ENCODE measurements at places on chromosomes 7 and 10. TPM values are rescaled to one million over a fixed set of nuclear protein-coding genes. Genes with fewer than 3 reads are reported as not detected.

GRCh38 chr10:116626815-116627214, 6.1 kb downstream of the PNLIPRP2 start:
- DNase-seq = no peak

DNA sequence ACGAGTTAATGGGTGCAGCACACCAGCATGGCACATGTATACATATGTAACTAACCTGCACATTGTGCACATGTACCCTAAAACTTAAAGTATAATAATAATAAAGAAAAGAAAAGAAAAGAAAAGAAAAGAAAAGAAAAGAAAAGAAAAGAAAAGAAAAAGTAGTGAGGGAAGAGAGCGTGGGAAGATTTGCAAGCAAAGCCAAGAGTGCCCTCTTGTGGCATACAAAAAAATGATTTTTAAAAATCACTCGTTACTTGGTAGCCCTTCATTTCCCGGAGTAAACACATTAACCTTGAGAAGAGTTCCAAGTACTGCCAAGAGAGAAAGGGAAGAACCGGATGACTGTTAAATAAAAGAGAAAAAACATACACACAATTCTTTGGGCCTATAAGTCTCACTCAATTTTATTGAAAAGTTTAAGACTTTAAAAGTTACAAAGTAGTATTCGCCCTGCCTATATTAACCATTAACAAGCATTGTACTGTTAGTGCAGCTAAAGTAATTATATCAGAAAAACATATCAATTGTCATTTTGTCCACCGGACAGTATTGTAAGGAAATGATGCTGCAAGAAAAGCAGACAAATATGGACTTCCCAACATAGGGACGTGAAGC, 6.2 kb upstream of the CH25H start:
- no peak for DNase-seq

- DNase-seq = no peak
These were observed 68.9 kb downstream of the MAD1L1 start for GRCh38 chr7:2163600-2164555.

DNA sequence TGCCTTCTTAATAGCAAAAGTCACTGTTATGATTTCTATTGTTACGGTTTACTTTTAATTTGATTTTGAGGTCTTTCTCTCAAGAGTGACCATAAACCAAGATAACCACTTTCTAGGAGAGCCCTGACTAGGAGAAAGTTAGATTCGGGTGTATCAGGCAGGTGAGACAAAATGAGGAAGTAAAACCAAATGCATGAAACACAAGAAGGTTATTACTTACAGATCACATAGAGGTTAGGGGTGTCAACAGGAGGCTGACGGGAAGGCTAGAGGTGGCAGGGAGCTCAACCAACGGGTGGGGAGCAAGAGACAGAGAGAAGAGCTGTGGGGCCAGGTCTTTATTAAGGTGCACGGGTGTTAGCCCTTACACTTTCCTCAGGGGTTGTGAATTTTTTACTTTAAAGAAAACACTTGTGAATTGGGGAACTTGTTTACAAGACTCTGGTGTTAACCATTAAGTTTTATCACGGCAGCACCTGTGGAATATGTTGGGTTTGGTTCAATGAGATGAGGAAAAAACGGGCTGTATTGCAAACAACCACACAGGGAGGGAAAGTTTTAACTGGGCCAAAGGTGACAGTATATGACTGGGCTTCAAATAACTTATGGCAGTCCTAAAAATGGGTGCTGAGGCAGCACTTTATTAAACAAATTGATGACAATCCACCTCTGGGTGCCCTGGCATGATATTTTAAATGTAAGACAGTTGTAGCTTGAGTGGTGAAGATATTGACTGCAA, 154.9 kb downstream of the SDHAF3 start:
- DNase-seq = no peak

GRCh38 chr10:59587083-59587755, 122.4 kb downstream of the SLC16A9 start:
- no peak for DNase-seq

- DNase-seq = no peak
These were observed 11.7 kb downstream of the LCOR start for GRCh38 chr10:96843823-96844222.

GRCh38 chr10:89515031-89515841, 20.2 kb downstream of the SLC16A12 start:
- no peak for DNase-seq

- no peak for DNase-seq
These were observed 416.5 kb downstream of the MAGI2 start for GRCh38 chr7:79037001-79037400.

GRCh38 chr10:132624847-132625471, 87.4 kb downstream of the INPP5A start:
- DNase-seq = no peak

DNA sequence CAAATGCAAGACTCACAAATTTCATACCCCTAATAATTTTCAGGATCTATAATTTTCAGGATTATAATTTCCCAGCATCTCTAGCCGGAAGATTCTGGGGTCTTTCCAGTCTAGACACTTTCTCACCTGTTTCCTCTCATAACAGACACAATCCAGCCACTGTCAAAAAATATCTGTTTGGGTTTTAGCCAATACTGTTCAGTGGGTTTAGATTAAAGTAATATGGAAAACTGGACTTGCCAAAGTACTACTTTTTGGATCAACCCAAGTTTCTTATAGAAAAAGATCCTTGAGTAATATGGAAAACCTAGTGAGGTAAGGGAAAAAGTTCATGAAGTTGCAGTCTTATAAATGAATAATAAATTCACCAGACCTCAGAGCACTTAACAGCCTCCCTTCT, 62.1 kb upstream of the NEBL start:
- no peak for DNase-seq

DNA sequence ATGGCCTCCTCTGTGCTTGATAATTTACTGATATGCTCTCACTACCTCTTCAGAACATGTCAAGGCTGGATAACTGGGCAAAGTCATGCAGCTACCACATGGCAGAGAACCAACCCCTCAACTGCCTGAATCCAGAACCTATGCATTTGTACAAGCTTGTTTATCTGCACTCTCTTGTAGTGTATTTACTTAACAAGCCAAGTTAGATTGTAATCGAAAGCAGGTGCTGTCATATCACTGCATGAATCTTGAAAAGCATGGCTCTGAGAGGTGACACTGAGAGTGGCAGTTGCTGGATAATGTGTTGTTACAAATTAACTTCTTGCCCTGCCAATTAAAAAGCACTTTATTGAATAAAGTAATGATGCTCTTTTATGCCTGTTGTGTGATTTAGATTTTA, 588.6 kb downstream of the NRG3 start:
- no peak for DNase-seq

GRCh38 chr7:74495112-74496086, 41.7 kb downstream of the GTF2IRD1 start:
- no peak for DNase-seq

DNA sequence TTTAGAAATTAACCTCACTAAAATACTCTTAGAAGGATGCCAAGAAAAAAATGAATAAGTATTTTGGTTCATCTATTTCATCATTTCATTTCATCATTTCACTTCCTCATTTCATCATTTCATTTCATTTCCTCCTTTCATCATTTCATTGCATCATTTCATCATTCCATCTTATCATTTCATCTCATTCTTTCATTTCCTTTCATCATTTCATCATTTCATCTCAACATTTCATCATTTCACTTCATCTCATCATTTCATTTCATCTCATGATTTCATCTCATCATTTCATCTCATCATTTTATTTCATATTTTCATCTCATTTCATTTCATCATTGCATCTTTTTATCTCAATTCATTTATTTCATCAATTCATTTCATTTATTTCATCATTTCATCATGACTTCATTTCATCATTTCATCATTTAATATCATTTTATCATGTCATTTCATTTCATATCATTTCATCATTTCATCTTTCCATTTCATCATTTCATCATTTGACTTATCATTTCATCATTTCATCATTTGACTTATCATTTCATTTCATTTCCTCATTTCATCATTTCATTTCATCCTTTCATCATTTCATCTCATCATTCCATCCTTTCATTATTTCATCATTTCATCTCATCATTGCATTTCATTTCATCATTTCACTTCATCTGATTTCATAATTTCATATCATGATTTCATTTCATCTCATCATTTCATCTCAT, 129.9 kb downstream of the ZNF92 start:
- no peak for DNase-seq

DNA sequence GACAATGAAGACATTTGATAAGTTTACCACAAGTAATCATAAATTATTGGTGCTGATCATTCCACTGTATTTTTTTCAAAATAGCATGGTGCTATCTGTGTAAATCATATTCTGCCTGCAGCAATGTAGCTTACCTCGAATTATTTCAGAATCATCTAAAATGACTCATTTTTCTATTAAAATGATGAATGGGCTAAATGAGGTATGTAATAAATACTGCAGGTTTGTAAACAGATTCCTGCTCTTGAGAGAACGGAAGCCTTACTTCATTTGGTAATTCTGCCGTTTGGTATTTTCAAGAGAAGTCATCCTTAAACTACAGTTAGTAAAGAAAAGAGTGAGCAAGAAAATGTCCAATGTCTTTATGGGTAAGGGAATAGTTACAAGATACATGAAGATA, 115.9 kb downstream of the CHCHD3 start:
- DNase-seq = no peak

GRCh38 chr7:114574384-114574783, 159.8 kb downstream of the FOXP2 start:
- DNase-seq = no peak

DNA sequence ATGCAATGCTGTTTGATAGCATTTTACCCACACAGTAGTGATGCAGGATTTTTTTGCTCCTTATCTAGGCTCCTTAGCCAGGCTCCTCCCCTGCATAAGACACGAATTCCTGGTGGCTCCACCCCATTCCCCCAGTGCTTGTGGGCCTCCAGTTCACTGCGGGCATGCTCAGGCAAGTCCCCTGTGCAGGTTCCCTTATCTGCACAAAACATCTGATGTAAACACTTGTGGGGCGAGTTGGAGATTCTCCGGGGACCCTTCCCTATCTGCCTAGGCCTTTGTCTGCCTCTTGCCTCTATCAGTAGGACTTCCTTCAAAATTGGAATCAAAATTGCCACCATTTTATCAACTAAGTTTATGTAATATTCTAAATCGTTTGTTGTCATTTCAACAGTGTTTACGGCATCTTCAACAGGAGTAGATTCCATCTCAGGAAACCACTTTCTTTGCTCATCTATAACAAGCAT, 5.4 kb upstream of the STK17A start:
- no peak for DNase-seq

- DNase-seq = no peak
These were observed 8.8 kb downstream of the MXI1 start for GRCh38 chr10:110216240-110216639.

DNA sequence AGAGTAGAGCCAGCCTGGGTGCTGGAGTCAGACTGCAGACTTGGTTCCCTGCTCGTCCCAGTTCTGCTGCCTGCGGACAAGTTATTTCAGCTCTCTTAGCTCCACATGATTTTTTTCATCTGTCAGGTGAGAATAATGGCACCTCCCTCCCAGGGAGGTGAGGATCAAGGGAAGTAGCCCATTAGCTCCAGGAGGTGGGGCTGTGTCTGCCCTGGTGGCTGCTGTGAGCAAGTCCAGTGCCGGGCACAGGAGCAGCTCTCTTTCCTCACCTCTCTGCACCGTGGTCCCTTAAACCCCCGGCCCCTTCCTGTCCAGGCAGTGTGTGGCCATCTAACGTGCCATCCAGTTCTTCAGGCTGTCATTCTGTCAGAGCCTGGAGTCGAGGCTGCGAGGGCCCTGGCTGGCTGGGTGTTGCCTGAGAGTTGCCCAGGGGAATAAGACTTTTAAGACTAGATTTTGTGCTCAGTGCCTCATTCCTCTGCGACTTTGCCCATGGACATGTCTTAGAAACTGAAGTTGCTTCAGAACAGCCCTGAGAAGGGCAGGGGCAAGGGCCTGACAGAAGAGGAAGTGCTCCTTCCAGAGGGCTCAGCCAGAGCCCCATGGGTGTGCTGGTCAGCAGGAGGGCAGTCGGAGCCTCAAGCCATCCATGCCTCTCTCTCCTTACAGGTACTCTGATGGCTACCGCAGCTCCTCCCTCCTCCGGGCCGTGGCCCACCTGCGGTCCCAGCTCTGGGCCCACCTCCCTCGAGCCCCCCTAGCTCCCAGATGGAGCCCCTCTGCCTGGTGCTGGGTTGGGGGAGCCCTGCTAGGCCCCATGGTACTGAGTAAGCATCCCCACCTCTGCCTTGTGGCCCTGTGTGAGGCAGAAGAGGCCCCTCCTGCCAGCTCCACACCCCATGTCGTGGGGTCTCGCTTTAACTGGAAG, 5.0 kb downstream of the ABCB8 start:
- DNase-seq = no peak

DNA sequence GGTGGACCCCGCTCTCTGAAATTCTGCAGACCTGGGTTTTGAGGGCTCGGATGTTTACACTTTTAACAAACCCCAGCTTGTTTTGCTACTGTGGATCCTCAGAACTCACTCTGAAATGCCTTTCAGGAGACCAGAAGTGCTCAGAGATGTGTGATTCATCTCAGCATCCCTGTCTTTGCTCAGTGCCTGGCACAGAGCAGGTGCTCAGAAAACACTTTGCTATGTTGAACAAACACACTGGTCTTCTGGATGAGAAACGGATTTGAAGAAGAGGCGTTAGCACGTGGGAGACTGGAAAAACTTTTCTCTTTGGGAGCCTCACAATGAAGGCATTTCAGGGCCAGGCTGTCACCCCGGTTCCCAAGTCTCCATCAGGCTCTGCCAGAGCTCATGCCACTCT, 53.3 kb downstream of the SH3PXD2A start:
- DNase-seq = no peak

- no peak for DNase-seq
These were observed 182.2 kb downstream of the HTR7 start for GRCh38 chr10:90675621-90676020.

DNA sequence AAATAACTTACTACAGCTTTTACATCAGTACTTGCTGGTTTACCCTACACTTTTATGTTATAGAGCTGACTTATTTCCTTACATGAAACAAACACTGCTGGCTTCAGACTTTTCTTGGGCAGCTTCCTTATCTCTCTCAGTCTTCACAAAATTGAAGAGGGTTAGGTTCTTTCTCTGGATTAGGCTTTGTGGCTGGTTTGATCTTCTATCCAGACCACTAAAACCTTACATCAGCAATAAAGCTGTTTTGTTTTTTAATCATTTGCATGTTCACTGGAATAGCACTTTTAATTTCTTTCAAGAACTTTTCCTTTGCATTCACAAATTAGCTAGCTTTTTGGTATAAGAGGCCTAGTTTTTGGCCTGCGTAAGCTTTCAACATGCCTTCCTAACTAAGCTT, 218.7 kb downstream of the LRRTM3 start:
- no peak for DNase-seq

- DNase-seq = no peak
These were observed 55.6 kb downstream of the CC2D2B start for GRCh38 chr10:95963202-95963990.

- DNase-seq = peak; percentile 70
These were observed 54.7 kb upstream of the STEAP4 start for GRCh38 chr7:88361357-88361756.

- DNase-seq = no peak
These were observed 325.1 kb downstream of the GALNT17 start for GRCh38 chr7:71457021-71457420.

CAV2 gene
- polyA plus RNA-seq = 34.1 TPM

GRID2IP gene
- 0.60 TPM for polyA plus RNA-seq

CYP2C19 gene
- not detected for polyA plus RNA-seq

NMT2 gene
- polyA plus RNA-seq = 34.9 TPM

IL6 gene
- not detected for polyA plus RNA-seq

AFAP1L2 gene
- polyA plus RNA-seq = 56.2 TPM

SHTN1 gene
- polyA plus RNA-seq = 25.2 TPM

STAG3 gene
- polyA plus RNA-seq = 12.0 TPM

VWDE gene
- polyA plus RNA-seq = 3.8 TPM

HOXA6 gene
- polyA plus RNA-seq = 43.2 TPM

RABGEF1 gene
- 33.4 TPM for polyA plus RNA-seq

DKK1 gene
- 36.4 TPM for polyA plus RNA-seq

PDK4 gene
- polyA plus RNA-seq = 19.3 TPM

RELN gene
- polyA plus RNA-seq = 12.9 TPM

FGL2 gene
- 51.0 TPM for polyA plus RNA-seq

Measured in right renal pelvis (tissue), 4 donors.